Heart right ventricle (tissue), 16 donors: ENCODE measurements at places on chromosomes 3 and 15. TPM values are rescaled to one million over a fixed set of nuclear protein-coding genes. Genes with fewer than 3 reads are reported as not detected.

DNA sequence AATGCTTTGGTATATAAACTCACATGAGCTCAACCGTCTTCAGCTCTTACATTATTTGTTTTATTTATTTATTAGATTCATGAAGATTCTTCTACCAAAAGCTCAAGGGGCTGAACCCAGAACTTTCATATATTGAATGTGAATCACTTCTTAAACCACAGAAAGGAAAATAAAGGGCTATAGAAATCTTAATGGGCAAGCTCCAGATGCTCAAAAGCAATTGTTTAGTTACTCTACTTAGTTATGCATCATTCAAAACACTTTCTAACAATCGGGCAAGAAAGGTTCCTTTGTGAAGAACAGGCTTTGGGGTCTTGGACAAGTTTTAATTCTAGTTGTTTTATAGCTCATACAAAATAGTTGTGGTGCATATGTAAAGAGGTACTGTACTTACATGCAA is 380.2 kb downstream of the TIGIT start:
- no peak overlapping the region for H3K4me3 ChIP-seq
- no peak for DNase-seq
- no peaks in the 10 kb centered on the region for H3K27me3 ChIP-seq
- no peaks in the 10 kb centered on the region for H3K36me3 ChIP-seq
- peaks cover 6% of the 10 kb centered on the region for H3K4me1 ChIP-seq

DNA sequence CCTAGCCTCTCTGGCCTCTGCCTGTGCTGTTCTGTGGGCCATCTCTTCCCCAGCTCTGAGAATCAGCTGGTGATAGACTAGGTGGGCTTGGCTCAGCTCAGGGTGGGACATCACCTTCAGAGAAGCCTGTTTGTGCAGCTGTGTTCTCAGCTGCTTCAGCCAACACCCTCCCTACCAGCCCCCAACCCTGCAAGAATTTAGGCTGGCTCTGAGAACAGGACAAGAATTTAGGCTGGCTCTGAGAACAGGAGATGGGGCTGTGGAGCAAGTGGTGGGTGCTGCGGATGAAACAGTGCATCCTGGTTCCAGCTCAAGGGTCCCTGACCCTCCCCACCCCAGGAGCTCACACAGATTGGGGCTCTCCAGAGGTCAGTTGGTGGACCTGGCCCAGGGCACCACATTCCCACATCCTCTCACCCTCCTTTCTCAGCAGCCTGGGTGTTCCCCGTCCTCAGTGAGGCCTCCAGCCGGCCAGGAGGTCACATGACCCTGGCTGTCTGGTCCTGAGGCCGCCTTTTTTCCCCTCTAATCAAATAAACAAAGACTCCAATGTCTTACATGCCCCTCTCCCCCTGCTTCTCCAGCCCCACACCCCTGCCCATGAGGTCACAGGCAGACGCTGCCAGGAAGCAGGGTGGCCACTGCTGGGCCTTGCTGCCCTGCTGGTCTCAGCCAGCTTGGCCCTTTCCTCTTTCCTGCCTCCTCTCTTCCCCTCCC is 14.9 kb downstream of the PLEKHO2 start:
- no peak overlapping the region for H3K27ac ChIP-seq
- DNase-seq, result peak; percentile 63
- H3K4me3 ChIP-seq, result no peak overlapping the region
- no peaks in the 10 kb centered on the region for H3K27me3 ChIP-seq

- no peak for DNase-seq
- no peaks in the 10 kb centered on the region for H3K4me1 ChIP-seq
- H3K4me3 ChIP-seq, result no peak overlapping the region
- no peak overlapping the region for H3K27ac ChIP-seq
These were observed 69.6 kb downstream of the CHDH start for GRCh38 chr3:53776494-53777101.

GRCh38 chr3:118966700-118967099 is 67.9 kb downstream of the IGSF11 start:
- H3K4me1 ChIP-seq, result peaks cover 21% of the 10 kb centered on the region
- no peaks in the 10 kb centered on the region for H3K36me3 ChIP-seq
- H3K4me3 ChIP-seq, result no peak overlapping the region
- H3K27ac ChIP-seq, result no peak overlapping the region

GRCh38 chr15:25703726-25704125 is 159.4 kb downstream of the ATP10A start:
- no peaks in the 10 kb centered on the region for H3K36me3 ChIP-seq
- no peak overlapping the region for H3K27ac ChIP-seq
- no peak overlapping the region for H3K4me3 ChIP-seq
- H3K27me3 ChIP-seq, result no peaks in the 10 kb centered on the region

Gene GOLGA6L10
- 5.3 TPM for polyA plus RNA-seq

- DNase-seq, result no peak
- no peaks in the 10 kb centered on the region for H3K27me3 ChIP-seq
- no peak overlapping the region for H3K27ac ChIP-seq
- H3K36me3 ChIP-seq, result no peaks in the 10 kb centered on the region
These were observed 81.6 kb downstream of the LRRC49 start for GRCh38 chr15:70974004-70974832.

GRCh38 chr15:81038975-81039607 is 38.4 kb downstream of the TLNRD1 start:
- H3K36me3 ChIP-seq, result no peaks in the 10 kb centered on the region
- no peak overlapping the region for H3K4me3 ChIP-seq
- peaks cover 6% of the 10 kb centered on the region for H3K4me1 ChIP-seq
- H3K27me3 ChIP-seq, result no peaks in the 10 kb centered on the region
- DNase-seq, result no peak

GRCh38 chr3:183381673-183382072 is 46.7 kb downstream of the MCF2L2 start:
- no peak overlapping the region for H3K4me3 ChIP-seq
- peak overlapping the region; percentile 61 for H3K27ac ChIP-seq
- no peak for DNase-seq
- no peaks in the 10 kb centered on the region for H3K4me1 ChIP-seq

Gene ATP8B4
- 0.39 TPM for polyA plus RNA-seq

GRCh38 chr15:70114221-70114620 is 16.5 kb upstream of the TLE3 start:
- DNase-seq, result no peak
- no peak overlapping the region for H3K27ac ChIP-seq
- H3K27me3 ChIP-seq, result no peaks in the 10 kb centered on the region
- H3K4me3 ChIP-seq, result no peak overlapping the region
- H3K36me3 ChIP-seq, result no peaks in the 10 kb centered on the region

- H3K4me3 ChIP-seq, result no peak overlapping the region
- DNase-seq, result no peak
- no peaks in the 10 kb centered on the region for H3K27me3 ChIP-seq
- no peaks in the 10 kb centered on the region for H3K4me1 ChIP-seq
- H3K36me3 ChIP-seq, result no peaks in the 10 kb centered on the region
These were observed 55.2 kb downstream of the RPL22L1 start for GRCh38 chr3:170814822-170815221.

- H3K36me3 ChIP-seq, result no peaks in the 10 kb centered on the region
- peaks cover 9% of the 10 kb centered on the region for H3K4me1 ChIP-seq
- DNase-seq, result peak; percentile 57
- peak within 1 kb of the TSS; percentile 63 for H3K27ac ChIP-seq
- peaks cover 35% of the 10 kb centered on the region for H3K27me3 ChIP-seq
These were observed at the start of gene FAM174B for GRCh38 chr15:92655178-92655995. Gene FAM174B (minus strand): TSS chr15:92655775.

DNA sequence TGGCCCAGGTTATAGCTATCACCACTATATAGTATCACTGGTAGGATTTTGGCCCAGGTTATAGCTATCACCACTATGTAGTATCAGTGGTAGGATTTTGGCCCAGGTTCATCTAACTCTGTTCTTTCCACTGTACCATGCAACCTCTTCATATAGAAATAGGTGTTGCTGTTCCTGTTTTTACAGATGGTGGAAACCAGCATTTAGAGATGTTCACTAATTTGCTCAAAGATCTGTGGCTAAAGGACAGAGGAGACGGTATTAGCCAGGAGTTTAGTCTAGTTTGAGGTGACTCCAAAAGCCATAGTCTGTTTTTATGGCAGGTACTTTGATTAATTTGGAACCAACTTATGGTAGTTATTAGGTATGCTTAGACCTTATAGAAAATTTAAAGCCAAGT is 3.1 kb downstream of the LRCH3 start:
- no peaks in the 10 kb centered on the region for H3K36me3 ChIP-seq
- H3K4me1 ChIP-seq, result peaks cover 36% of the 10 kb centered on the region
- DNase-seq, result no peak
- H3K27ac ChIP-seq, result no peak overlapping the region

GRCh38 chr15:71259866-71260265 is 144.6 kb downstream of the THSD4 start:
- no peak overlapping the region for H3K27ac ChIP-seq
- peaks cover 28% of the 10 kb centered on the region for H3K36me3 ChIP-seq
- no peak overlapping the region for H3K4me3 ChIP-seq
- H3K27me3 ChIP-seq, result no peaks in the 10 kb centered on the region
- DNase-seq, result no peak
- H3K4me1 ChIP-seq, result peaks cover 6% of the 10 kb centered on the region

Gene CEMIP
- polyA plus RNA-seq, result 0.07 TPM

GRCh38 chr3:73234354-73235014 is 173.0 kb downstream of the EBLN2 start:
- H3K27ac ChIP-seq, result no peak overlapping the region
- no peaks in the 10 kb centered on the region for H3K4me1 ChIP-seq
- no peaks in the 10 kb centered on the region for H3K27me3 ChIP-seq
- H3K4me3 ChIP-seq, result no peak overlapping the region

- H3K36me3 ChIP-seq, result no peaks in the 10 kb centered on the region
- H3K27ac ChIP-seq, result no peak overlapping the region
- no peaks in the 10 kb centered on the region for H3K27me3 ChIP-seq
- peaks cover 66% of the 10 kb centered on the region for H3K4me1 ChIP-seq
- H3K4me3 ChIP-seq, result no peak overlapping the region
These were observed 105.9 kb downstream of the TOP2B start for GRCh38 chr3:25558796-25559195.

GRCh38 chr3:43152649-43153048 is 46.8 kb upstream of the POMGNT2 start:
- H3K36me3 ChIP-seq, result no peaks in the 10 kb centered on the region
- no peak overlapping the region for H3K4me3 ChIP-seq

Gene CFAP20DC
- not detected for polyA plus RNA-seq

Gene PSMA4
- 185 TPM for polyA plus RNA-seq

DNA sequence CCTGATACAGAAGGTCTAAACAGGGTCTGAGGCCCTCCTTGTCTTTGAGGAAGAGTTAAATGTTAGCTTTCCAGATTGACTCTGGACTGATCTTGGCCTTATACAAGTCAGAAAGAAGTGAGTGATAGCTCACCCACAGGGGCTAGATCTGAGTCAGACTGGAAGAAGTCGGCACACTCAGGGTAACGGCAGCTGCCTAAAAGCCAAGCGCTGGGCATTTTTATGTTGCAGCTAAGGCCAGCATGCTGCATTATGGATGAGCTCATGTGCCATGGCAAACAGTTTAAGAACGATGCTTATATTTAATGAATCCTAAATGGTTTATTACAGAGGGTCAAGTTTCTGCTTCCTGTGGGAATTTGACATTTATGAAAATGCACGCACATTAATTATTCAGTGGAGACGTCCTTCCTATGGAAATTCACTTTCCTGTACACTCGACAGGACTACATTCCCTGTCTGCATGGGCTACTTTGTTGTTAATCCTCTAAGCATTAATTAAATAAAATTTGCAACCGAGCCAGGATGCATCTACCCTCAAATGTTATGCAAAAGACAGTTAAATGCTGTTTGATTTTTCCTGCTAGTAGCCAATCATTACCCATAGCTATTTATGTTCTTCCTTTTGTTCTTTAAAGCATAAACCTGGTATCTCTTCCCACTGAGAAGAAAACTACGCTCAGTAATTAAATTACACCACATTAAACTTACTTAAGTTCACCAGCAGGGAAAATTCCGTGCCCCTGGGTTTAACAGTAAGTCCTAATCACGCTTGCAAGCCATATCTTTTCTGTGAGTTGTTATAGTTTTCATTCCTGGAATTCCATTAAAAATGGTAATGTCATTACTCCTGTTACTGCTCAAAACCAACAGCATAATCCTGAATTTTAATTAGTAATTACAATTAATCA is 762.7 kb upstream of the CFAP20DC start:
- peaks cover 3% of the 10 kb centered on the region for H3K4me1 ChIP-seq
- no peaks in the 10 kb centered on the region for H3K36me3 ChIP-seq
- no peak overlapping the region for H3K4me3 ChIP-seq
- H3K27me3 ChIP-seq, result no peaks in the 10 kb centered on the region
- H3K27ac ChIP-seq, result no peak overlapping the region

- peak within 1 kb of the TSS; percentile 90 for H3K27ac ChIP-seq
- no peaks in the 10 kb centered on the region for H3K36me3 ChIP-seq
- peak; percentile 61 for DNase-seq
These were observed at the start of gene SLC35G2 for GRCh38 chr3:136818769-136819391. Gene SLC35G2 (plus strand): TSS chr3:136819126. CDS start chr3:136854461, 35,335 bp downstream.

Gene SPRED1
- 3.3 TPM for polyA plus RNA-seq

GRCh38 chr15:31387092-31387478 is 60.5 kb downstream of the KLF13 start:
- no peak overlapping the region for H3K4me3 ChIP-seq
- H3K27me3 ChIP-seq, result no peaks in the 10 kb centered on the region
- no peak for DNase-seq
- no peaks in the 10 kb centered on the region for H3K36me3 ChIP-seq
- H3K27ac ChIP-seq, result peak overlapping the region; percentile 73

- no peaks in the 10 kb centered on the region for H3K27me3 ChIP-seq
- H3K4me1 ChIP-seq, result peaks cover 16% of the 10 kb centered on the region
- H3K27ac ChIP-seq, result peak overlapping the region; percentile 54
These were observed 68.7 kb downstream of the AP4E1 start for GRCh38 chr15:50977162-50977561.

- no peak for DNase-seq
- H3K27ac ChIP-seq, result no peak overlapping the region
- no peaks in the 10 kb centered on the region for H3K27me3 ChIP-seq
- H3K4me3 ChIP-seq, result no peak overlapping the region
- H3K36me3 ChIP-seq, result no peaks in the 10 kb centered on the region
These were observed 55.7 kb upstream of the ACP3 start for GRCh38 chr3:132261506-132261905.

- no peak for DNase-seq
- H3K36me3 ChIP-seq, result no peaks in the 10 kb centered on the region
- H3K4me1 ChIP-seq, result no peaks in the 10 kb centered on the region
- no peaks in the 10 kb centered on the region for H3K27me3 ChIP-seq
These were observed 20.1 kb upstream of the PLSCR5 start for GRCh38 chr3:146625186-146625775.

DNA sequence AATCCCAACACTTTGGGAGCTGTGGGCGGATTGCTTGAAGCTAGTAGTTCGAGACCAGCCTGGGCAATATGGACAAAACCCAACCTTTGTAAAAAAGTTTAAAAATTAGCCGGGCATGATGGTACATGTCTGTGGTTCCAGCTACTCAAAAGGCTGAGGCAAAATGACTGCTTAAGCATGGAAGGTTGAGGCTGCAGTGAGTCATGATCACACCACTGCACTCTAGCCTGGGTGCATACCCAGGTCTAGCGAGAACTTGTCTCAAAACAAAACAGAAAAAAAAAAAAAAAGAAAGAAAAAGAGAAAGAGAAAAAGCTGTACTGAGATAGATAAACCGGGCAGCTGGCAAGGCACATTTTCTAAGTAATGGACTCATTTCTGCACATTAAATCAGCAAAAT is 10.6 kb downstream of the ARPP19 start:
- no peak overlapping the region for H3K4me3 ChIP-seq
- H3K4me1 ChIP-seq, result peaks cover 81% of the 10 kb centered on the region
- no peaks in the 10 kb centered on the region for H3K27me3 ChIP-seq
- no peak overlapping the region for H3K27ac ChIP-seq
- H3K36me3 ChIP-seq, result peaks cover 29% of the 10 kb centered on the region

GRCh38 chr3:114319453-114319852 is 25.6 kb downstream of the TIGIT start:
- H3K4me1 ChIP-seq, result peaks cover 8% of the 10 kb centered on the region
- no peaks in the 10 kb centered on the region for H3K27me3 ChIP-seq
- DNase-seq, result no peak

Gene ABCF3
- 78.0 TPM for polyA plus RNA-seq
